ENCODE measurements at places on chromosomes 13 and 19.

DNA sequence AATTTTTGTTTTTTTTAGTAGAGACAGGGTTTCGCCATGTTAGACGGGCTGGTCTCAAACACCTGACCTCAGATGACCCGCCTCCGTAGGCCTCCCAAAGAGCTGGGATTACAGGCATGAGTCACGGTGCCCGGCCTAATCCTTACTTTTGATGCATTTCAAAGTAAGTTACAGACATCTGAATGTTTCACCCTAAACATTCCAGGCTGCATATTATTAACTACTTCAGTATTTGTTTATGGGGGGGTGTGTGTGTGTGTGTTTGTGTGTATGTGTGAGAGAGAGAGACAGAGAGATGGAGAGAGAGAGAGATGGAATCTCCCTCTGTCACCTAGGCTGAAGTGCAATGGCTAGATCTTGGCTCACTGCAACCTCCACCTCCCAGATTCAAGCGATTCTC lies 13.1 kb downstream of the SULT2B1 start:
- DNase-seq, result no peak

DNA sequence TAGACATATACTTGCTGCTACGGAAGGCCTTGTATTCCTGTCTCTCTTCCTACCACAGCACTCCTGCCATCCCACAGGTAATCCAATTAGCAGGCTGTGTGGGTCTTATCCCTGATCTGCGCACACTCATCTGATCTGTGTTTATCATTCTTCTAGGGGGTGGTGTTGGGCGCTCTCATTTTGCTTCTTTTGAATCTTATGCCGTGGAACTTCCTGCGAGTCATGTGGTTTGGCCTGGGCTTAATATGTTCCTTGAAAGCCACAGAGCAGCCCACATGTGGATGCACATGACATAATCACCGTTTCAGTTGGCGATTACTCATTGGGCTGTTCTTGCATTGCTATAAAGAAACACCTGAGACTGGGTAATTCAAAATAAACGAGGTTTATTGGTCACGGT lies 7.5 kb downstream of the RASA3 start:
- no peak for DNase-seq

DNA sequence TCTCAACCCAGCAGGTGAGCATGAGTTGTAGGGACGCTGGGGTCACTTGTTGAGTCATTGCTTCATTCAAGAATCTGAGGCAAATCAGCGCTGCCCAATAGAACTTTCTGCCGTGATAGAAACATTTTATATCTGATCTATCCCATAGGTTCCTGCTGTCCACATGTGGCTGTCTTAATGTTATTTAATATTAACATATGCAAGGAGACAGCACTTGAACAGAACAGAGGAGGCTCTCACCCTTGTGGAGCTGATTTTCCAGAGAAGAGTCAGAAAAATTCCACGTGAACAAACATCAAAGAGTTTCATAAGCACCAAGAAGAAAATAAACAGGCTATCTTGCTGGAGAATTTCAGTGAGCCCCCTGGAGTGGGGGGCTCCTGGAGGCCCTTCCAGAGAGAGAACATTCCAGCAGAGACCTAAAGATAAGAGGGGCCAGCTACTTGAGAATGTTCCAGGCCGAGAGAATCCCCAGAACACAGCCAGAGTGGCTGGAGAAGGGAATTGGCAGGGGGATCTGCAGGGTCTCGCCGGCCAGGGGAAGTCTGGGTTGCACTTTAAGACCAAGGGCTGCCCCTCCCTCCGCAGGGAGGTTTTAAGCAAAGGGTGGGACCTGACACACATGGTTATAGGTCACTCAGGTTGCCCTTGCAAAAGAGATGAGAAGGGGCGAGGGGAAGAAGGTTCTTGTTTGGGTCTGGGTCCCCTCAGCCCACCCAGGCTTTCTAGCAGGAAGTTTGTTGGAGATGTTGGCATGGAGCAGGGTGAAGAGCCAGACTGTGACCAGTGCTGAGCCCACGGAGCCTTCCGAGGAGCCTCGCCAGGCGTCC lies 135.7 kb downstream of the CRYL1 start:
- DNase-seq, result no peak

GRCh38 chr19:58511353-58512208 lies at the start of gene SLC27A5:
TSS of gene SLC27A5 (minus strand) at chr19:58511992. CDS start at chr19:58511955, 37 bp downstream.
- no peak for DNase-seq

GRCh38 chr13:110263404-110263803 lies 43.6 kb downstream of the COL4A1 start:
- no peak for DNase-seq

GRCh38 chr19:31572102-31572975 lies 223.1 kb upstream of the TSHZ3 start:
- DNase-seq, result no peak

DNA sequence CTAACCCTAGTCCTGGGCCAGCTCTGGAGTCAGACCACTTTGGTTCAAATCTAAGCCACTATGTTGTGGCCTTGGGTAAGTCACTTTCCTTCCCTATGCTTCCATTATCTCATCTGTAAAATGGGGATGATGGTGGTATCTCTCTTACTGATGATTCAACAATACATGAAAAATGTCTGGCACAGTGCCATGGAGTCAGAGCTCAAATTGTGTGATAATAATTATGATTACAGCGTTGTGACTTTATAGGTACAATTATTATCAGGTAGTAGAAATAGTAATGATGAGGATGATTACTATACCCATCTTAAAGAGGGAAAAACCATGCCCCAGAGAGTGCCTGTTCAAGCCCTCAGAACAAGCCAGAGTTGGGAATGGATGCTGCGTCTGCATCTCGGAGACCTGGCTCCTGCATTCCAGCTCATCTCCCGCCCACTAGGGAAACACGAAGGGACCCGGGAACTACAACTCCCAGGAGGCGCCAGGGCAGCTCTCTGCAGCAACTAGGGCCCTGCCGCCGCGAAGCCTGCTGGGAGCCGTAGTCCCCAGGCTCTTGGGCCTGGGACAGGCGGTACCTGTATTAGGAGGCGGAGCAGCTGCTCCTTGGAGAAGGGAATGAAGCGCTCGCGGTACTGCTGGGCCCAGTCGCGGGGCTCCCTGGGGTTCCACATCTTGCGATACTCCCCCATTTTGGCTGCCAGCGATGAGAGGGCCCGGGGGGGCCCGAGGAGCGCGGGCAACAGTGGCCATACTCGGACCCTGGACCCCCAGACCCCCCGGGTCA lies 832 bp downstream of the TMEM143 start:
- DNase-seq, result peak; percentile 89

DNA sequence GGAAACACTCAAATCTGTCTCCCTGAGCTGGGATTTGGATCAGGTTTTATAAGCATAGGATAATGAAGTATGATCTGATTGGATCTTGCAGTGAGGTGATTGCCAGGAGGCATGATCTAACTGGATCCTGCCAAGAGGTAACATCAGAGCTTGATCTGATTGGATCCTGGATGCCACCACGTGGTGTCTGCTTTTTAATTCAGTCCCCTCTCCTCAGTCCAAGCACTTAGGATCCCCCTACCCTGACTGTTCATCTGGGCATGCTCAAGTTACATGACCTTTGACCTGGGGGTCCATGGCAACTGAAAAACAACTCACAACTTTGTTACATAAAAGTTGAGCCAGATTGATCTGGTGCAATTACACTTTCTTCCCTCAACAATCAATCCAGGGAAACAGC lies 47.5 kb upstream of the LSM14A start:
- DNase-seq, result no peak
